ENCODE measurements at places on chromosomes 7 and 10.

GRCh38 chr7:137715533-137715932 lies 131.2 kb downstream of the DGKI start:
- DNase-seq = no peak

DNA sequence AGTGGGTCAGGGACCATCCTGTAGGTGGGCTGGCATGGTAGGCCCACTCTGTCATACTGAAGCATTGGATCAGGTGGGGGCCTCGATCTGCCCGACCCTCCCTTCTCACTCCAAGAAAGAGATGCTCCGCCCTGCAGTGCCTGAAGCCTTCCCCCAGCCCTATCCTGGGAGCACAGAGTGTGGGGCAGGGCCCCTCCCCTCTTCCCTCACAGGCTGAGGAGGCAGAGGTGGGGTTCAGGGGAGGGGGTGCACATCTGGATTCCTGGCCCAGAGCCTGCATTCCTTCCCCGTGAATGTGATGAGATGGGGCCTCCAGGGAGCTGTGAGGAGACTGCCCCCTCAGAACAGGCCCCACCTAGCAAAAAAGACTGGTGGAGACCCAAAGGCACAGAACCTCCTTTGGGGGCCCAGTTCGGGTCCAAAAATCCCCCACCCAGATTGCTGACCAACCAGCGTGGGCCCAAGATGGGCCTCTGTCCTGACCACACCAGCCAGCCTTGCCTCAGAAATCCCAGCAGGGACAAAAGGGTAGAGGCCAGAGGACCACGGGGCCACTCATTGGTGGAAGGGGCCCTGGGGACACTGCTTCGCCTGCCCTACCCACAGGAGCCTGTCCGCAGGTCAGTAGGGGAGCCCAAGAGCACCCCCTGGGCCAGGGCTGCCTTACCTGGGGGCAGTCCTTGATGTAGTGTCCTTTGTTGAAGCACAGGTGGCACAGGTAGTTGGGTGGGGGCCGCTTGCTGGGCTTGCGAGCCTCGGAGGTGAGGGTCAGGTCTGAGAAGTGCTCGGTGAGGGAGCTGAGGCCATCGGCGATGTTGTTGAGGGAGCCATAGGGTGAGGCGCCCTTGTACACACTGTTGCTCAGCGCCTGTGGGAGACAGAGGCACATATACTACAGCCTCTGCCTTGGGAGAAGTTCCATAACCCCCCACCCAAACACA lies 13.3 kb downstream of the ZCCHC24 start:
- DNase-seq = peak; percentile 73

DNA sequence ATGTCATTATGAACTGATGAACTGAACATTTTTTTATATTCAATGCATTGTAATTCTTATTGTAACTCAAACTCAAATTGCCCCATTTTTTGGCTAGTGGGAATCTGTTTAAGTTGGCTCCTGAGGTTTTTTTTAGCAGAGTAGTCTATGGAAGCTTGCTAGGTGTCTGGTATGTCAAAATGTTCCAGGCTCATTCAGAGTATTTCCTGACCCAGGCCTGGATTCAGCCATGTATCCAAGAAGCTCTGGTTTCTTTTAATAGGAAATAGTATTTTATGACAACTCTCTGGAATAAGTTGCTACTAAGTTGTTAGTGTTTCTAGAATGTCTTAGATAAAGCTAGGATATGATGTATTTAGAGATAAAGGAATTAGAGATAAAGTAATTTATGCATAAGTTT lies 288.0 kb downstream of the ARL4A start:
- DNase-seq = no peak

GRCh38 chr7:11702938-11703337 lies 129.1 kb downstream of the THSD7A start:
- DNase-seq = no peak

- DNase-seq = no peak
These were observed 121.9 kb upstream of the AUTS2 start for GRCh38 chr7:69476416-69476815.

- no peak for DNase-seq
These were observed 293.6 kb upstream of the ZMIZ1 start for GRCh38 chr10:78774999-78775711.

DNA sequence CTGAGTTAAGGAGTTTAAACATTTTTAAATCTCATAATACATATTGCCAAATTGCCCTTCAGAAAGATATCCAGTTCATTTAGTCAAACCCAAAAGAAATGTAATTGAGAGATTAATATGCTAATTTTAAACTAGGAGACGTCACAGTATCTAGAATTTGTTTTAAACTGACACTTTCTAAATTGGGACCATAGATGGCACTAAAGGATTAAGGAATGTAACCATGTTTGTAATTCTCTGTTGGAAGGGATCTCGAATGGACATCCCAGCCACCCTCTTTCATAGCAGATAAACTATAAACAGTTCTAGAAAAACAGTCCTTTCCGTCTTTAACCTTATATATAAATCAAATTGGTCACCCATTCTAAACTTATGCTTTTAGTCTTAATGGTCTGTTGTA lies 30.0 kb upstream of the SAMD9L start:
- no peak for DNase-seq

GRCh38 chr10:74382663-74383062 lies 231.6 kb downstream of the ADK start:
- no peak for DNase-seq

DNA sequence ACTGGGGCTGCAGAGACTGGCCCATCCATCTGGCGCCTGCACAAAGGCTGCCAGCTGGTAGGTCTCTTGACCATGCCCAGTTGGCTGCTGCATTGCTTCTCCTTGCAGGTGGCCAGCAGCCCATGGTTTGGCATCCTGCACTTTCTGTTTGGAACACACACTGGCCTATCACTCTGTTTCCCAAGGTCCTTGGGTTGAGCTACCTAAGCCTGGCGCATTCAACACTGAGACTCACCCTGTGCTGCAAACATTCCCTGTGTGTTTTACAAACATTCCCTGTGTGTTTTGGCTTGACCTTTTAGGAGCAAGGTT lies 55.5 kb downstream of the TACR2 start:
- DNase-seq = no peak

- DNase-seq = no peak
These were observed 71.3 kb downstream of the NRCAM start for GRCh38 chr7:108384716-108385483.

GRCh38 chr10:117442521-117442920 lies 67.3 kb upstream of the PDZD8 start:
- DNase-seq = no peak

DNA sequence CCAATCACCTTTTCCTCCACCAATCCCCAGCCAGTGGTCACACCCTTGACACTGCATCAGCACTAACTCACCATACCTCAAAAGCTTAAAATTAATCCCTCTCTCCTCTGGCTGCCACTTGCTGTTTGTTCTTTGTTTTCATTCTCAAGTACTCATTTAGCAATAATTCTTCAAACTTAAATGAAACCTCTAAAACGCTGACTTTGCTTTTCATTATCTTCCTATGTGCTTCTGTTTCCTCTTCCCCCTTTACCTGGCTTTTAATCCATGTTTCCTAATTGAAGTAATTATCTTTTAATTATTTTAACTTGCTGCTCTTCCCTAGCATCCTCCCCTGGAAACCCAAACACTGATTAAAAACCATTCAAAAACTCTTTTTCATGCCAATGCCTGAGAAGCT lies 348.9 kb upstream of the MEOX2 start:
- DNase-seq = no peak

DNA sequence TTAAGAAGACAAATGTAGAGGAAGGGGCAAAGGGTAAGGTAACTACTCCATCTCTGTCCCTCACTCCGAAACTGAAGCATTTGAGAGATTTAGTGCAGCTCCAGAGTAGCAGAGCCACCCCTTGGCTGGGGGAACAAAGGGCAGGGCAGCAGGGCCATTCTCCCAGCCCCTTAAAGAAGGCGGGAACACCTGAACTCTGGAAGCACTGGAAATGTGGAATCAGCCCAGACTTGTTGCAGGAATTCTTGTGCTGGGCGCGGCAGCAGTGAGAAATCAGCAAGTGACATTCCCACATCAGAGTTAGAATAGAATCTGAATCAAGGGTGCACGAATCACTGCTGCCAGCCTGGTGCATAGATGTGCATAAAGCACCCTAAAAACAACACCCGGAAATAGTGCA lies 34.4 kb upstream of the GRM8 start:
- no peak for DNase-seq

- no peak for DNase-seq
These were observed 140.9 kb upstream of the FAM3C start for GRCh38 chr7:121537031-121537430.

DNA sequence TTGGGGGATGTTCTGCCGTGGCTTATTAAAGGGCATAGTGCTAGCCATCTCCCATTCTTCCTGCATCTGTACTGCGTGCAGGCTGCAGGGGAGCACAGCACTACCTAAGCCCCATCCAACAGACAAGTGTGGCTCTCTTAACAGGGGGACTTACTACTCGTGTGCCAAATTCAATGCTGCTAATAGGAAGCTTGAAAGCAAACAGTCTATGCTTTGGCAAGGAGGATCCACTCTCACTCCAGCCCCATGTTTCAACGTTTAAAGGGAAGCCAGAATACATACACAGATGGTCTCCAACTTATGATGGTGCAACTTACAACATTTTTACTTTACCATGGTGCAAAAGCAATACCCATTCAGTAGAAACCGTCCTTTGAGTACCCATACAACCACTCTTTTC lies 228.0 kb upstream of the C7orf33 start:
- no peak for DNase-seq

DNA sequence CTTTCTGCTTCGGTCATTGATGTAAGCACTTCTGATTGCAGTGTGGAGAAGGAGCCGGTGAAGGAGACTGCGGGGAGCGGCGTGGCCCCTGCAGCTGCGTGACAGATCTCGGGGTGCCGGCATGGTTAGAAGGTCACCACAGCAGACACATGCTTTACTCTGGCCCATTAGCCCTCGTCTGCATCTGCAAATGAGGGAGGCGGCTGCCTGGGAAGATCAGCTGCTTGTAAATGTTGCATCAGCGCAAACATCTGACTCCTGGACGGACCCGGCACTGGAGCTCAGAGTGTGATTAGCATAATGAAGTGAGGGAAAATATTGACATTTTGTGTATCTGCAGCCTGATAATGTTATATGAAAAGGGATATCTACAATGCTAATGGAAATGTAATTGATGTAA lies 30.5 kb upstream of the MNX1 start:
- no peak for DNase-seq

GRCh38 chr10:33733058-33733457 lies 398.6 kb upstream of the NRP1 start:
- DNase-seq = no peak

DNA sequence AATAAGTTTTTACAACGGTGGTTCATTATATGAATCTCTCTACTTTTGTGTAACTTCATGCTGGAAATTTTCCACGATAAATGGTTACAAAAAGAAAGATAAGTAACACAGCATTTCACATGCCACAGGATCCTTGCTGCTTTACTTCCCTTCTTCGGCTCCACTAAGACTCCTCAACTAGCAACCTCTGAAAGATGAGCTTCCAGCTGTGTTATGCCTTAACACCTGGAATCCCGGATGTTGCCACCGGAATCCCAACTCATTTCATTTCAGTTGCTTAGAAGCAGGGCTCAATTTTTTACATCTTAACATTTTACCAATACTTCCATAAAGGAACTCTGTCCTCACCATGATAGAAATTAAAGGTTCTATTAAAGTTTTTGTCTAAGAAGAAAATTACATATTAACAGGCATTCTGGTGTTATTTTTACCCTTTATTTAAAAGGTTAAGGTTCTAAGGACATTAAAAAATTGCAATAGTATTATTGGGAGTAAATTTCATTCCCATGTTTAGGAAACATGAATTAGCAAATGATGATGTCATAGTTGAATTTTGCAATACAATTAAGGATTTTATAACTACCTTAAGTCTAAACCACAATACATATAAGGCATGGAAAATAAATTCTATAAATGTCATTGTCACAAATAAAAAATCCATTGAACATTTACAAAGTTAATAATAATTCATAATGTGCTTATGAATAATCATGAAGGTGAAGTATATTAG lies 57.1 kb upstream of the IL6 start:
- DNase-seq = no peak

DNA sequence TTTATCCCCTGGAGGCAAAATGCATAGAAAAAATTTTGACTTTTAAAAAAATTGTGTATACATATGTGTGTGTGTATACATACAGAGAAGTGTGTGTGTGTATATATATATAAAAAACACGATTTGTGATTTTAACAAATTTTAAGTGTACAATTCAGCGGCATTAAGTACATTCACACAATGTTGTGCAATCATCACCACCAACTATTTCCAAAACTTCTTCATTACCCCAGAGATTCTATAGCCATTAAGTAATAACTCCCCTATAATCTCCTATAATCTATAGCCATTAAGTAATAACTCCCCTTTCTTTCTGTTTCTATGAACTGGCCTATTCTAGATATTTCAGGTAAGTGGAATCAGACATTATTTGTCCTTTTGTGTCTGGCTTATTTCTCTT lies 20.7 kb upstream of the CAMK2B start:
- DNase-seq = no peak

- DNase-seq = no peak
These were observed 68.7 kb downstream of the MBL2 start for GRCh38 chr10:52703898-52704297.

GRCh38 chr7:1136841-1137516 lies 23.0 kb downstream of the ZFAND2A start:
- peak; percentile 39 for DNase-seq

DNA sequence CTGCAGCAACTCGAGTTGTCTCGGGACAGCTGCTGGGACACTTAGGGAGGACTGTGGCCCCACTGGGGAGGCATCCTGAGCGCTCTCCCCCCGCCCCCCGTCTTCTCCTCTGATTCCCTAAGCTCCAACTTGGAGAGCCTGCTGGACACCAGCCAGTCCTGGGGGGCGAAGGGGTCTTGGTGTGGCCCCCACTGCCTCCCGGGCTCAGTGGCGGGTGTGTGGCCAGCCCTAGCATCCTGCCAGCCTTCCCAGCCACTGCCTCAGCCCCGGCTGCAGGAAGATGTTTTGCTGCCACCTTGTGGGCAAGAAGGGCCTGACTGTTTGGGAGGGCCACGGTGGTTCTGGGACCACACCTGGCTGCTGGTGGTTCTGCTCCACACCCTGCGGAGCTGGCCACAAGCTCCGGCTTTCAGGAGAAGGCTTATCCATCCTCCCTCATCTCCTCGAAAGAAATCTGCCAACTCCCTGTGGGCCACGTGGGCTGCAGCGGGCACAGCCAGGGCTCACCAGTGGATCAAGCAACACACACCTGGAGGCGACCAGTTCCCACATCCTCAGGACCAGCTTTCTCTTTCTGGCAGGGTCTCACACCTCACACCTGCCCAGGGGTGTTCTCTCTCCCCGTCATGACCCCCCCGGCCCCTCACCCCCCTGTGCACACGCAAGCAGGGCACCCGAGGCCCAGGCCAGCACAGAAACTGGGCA lies 24.8 kb downstream of the AGAP3 start:
- DNase-seq = no peak
